IMR-90 (cell line): ENCODE measurements at places on chromosomes 11 and 22. TPM values are rescaled to one million over a fixed set of nuclear protein-coding genes. Genes with fewer than 3 reads are reported as not detected.

GRCh38 chr11:98056945-98057344 is 963.8 kb upstream of the CNTN5 start:
- no peak for DNase-seq

- peak; percentile 52 for DNase-seq
Measured at GRCh38 chr22:42930810-42931420, 73.8 kb upstream of the ARFGAP3 start.

The EHF gene
- under 0.01 TPM in 1 of 2 replicates, not detected in the other for total RNA-seq

The FAM118A gene
- total RNA-seq = 15.8 and 20.6 TPM in 2 replicates

- DNase-seq = peak; percentile 81
Measured at GRCh38 chr11:12174477-12175143, 64.2 kb downstream of the MICAL2 start.

- DNase-seq = no peak
Measured at GRCh38 chr11:126304457-126305075, 706 bp downstream of the DCPS start.

The OR51B5 gene
- 0.54 and 0.56 TPM in 2 replicates for total RNA-seq
